Glomerular endothelial cell (primary cell): ENCODE measurements at places on chromosomes 2 and 18.
A peak's percentile ranks its signal among the peaks of the same experiment; 100 is the strongest.

DNA sequence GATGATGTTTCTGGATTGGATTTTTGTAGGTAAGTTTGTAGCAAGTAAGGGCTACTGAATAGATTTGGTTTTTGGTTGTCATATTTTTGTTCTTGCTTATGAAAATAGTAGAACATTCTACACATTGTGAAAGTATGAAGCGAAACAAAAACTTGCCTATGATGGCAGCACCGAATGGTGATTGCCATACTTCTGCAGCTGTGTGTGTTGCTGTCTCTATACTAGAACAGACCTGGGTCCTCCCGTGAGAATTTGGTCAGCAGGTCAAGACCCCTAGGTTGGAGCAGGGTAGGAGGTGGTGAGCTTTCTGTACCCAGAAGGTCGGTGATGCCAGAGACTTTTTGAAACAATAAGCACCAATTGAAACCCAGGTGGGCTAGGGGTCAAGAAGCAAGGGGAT lies 322.6 kb downstream of the PRKCE start:
- no peak for DNase-seq

DNA sequence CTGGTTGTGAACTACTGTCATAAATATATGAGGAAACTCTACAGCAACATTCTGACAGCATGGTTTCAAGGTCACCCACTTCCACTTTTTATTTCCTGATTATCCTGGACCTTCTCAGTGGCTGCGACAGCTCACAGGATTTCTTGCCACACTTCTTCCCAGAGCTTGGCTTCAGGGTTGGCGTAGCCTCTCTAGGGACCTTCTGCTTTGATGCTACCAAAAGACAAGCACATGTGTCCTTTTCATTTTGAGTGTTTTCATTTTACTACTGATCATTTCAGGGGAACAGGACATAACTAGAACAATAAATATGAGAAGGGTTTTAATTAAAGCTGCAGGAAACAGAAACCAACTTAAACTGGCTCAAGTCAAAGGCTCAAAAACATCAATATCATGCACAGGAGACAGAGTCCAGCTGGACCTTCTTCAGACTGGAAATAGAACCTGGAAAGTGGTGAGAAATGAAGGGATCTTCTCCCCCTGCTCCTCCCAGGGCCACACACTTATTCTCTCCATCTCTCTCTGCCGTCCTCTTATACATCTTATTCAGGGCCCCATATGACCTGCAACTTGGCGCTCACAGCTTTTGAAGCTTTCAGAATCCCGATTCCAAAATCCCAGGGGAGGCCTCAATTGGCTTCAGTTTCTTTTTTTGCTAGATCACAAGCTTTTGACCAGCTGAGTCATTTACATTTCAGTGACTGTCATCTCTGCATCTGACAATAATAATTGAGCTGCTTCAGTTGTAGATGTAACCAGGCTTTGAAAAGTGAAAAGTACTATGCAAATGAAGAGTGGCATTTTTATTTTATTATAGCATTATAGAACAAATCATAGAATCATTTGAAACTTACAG lies 9.7 kb downstream of the VIT start:
- no peak for DNase-seq

GRCh38 chr18:13366131-13366530 lies 147.6 kb downstream of the LDLRAD4 start:
- no peak for DNase-seq

DNA sequence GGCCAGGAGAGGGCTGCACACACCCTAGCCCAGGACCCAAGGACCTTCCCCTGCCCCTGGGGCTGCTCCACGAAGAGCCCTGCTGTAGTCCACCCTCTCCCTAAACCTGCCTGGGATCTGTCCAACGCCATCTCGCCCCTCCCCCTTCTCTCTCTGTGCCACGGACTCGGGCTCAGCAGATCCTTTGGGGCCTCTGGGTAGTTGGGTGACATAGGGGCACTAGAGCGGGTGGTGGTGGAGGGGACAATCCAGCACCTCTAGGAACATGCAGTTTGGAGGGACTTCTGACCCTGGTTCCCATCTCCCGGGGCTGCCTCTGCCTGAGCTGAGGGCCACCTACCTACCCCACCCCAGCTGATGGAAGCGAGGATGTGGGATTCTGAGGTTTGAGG lies 7.3 kb upstream of the CRYBA2 start:
- no peak for DNase-seq

- DNase-seq = no peak
These were observed 159.9 kb downstream of the LOXHD1 start for GRCh38 chr18:46497129-46497528.

GRCh38 chr2:134391751-134392160 lies 137.9 kb downstream of the MGAT5 start:
- DNase-seq = no peak

GRCh38 chr2:66772618-66773017 lies 337.7 kb downstream of the MEIS1 start:
- no peak for DNase-seq

DNA sequence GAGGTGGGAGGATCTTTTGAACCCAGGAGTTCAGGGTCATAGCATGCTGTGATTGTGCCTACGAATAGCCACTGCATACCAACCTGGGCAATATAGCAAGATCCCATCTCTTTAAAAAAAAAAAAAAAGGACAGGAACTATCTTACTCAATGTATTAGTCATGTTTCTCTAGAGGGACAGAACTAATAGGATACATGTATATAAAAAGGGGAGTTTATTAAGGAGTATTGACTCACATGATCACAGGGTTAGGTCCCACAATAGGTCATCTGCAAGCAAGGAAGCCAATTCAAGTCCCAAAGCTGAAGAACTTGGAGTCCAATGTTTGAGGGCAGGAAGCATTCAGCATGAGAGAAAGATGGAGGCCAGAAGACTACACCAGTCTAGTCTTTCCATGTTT lies 18.8 kb upstream of the CASP10 start:
- DNase-seq = no peak

GRCh38 chr2:47653902-47654789 lies 128.8 kb upstream of the MSH6 start:
- DNase-seq = no peak

DNA sequence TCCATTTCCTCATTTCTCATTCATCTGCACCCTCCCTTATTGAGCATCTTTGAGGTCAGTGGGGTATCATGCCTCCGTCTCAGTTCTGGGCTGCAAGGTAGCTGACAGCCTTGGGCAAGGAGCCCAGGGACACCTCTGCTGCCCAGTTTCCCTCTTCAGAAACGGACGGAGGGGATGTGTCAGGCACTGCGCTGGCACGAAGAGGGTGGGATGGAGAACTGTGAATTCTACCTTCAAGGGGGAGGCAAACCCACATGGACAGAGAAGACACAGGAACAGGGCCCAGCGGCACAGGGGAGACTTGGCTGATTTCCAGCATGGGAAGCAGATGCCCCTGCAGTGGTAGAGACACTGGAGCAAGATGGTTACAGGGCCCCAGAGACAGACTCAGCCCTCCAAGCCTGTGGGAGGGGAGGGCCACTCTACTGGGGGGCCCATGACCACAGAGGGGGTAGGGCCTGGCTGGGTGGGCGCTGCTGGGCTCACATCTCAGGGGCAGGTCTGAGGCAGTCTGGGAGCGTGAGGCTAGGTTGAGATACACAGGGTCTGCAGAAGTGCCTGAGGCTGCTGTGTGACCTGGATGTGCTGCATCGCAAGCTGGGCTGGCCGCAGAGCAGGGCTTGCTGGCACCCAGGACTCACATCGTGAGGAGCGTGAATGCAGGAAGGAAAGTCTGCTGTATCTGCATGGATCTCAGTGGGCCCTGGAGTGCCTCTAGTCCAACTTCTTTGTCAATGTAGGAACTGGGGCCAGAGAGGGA lies 92.3 kb downstream of the HS1BP3 start:
- DNase-seq = no peak

- no peak for DNase-seq
These were observed 333.7 kb upstream of the FIGN start for GRCh38 chr2:164069540-164069939.

- no peak for DNase-seq
These were observed 47.8 kb downstream of the PSMD14 start for GRCh38 chr2:161355983-161356382.

- DNase-seq = no peak
These were observed 28.4 kb downstream of the NRXN1 start for GRCh38 chr2:51003345-51004192.

GRCh38 chr2:24238158-24238557 lies 63.3 kb downstream of the FAM228A start:
- DNase-seq = no peak

- no peak for DNase-seq
These were observed 83.9 kb downstream of the SH3YL1 start for GRCh38 chr2:179886-180285.

- DNase-seq = no peak
These were observed 3.7 kb upstream of the ATG16L1 start for GRCh38 chr2:233247744-233248143.

DNA sequence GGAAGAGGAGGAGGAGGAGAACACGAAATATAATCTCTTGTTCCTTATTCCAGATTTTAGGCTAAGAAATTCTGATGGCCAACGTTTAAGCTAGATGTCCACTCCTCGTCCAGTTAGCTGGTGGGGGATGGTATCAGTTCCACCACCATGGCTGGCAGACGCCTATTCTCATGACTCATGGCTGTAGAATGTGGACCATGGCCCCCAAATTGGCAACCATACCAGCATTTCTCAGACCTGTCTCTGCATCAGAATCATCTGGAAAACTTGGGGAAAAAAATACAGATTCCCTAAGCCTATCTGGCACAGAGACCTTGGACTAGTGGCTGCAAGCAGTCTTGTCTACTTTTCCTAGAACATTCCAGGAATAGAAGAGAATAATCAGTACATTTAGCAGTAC lies 267.7 kb upstream of the SIX2 start:
- DNase-seq = no peak

- no peak for DNase-seq
These were observed 52.9 kb downstream of the REL start for GRCh38 chr2:60934165-60934722.

DNA sequence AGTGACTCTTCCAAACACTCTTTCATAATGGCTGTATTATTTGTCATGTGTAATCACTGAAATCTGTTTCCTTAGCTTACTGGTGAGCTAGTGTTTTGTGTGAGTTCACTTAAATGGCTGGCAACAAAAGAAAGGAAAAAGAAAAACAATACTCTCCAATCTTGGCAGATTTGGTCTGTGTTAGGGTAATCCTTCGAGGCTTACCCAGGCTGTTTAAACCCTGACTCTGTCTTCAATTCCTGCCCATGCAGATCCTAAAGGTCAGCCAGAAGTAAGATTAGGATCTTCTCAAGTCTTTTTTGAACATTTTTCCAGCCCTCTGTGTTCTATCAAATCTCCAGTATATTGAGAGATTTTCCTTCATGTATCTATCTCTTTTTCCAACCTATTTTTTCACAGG lies 85.3 kb downstream of the CCDC178 start:
- no peak for DNase-seq

GRCh38 chr2:118723394-118723793 lies 124.1 kb downstream of the EN1 start:
- no peak for DNase-seq

- DNase-seq = no peak
These were observed 47.5 kb downstream of the RAB31 start for GRCh38 chr18:9755615-9756014.

GRCh38 chr2:237201461-237202287 lies 116.0 kb downstream of the COPS8 start:
- DNase-seq = no peak

GRCh38 chr2:211512806-211513205 lies 956.4 kb downstream of the CPS1 start:
- no peak for DNase-seq

- DNase-seq = no peak
These were observed 109.6 kb upstream of the ALKAL2 start for GRCh38 chr2:397521-397920.

- DNase-seq = peak; percentile 83
These were observed 60.0 kb upstream of the SGPP2 start for GRCh38 chr2:222364285-222364895.

DNA sequence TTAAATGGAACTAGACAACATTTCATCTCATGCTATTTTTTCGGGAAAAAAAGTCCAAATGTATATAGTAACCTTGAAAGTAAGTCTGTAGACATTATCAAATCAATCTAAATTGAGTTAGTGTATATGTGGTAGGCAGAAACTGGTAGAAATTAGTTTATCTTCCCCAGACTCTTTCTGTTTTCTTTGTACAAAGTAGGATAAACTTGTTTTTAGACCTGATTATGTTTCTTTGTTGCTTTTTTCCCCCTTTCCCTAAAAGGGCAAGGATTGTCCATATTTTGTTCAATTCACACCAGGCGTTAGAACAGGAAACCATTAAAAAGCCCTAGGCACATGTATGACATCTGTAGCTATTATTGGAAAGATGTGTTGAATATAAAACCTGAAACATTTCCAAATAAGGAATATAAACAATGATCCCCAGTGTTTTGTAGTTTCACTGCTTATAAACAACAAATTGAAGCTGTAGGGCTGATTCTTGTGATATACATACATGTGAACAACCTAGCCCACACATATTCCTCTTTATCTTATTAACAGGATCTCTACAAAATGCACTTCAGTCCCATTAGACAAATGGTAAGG lies 528.3 kb downstream of the PARD3B start:
- peak; percentile 16 for DNase-seq

DNA sequence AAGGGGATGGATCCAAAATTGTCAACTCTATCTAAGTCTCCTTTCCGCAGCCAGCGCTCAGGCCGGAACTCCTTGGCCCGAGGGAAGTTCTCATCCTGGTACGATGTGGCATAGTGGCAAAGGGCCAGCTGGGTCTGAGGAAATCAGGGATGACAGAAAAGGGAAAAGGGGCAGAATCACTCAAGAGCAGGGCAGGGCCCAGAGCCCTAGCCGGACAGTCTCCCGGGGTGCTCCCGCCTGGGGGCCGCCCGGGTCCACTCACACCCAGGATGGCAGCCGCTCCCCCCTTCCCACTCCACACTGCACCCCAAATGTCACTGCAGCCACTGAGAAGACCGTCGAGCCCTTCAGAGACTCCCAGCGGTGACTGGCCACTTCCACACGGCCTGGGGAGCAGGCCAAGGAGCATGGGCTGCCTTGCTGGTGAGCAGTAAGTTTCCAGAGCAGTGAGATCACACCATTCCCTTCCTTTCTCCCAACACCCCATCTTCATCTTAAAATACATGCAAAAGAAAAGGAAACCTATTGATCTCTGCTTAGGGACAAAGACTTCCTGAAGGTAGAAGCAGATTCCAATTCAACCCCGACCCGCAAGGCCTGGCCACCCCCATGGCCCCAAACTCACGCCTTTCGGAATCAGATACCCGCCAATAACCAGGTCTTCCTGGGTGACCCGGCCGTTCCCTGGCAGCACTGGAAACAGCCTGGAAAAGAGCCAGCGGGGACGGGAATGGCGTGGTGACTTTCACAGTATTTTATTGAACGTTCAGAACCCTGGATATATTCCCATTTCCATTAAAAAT lies 26.7 kb downstream of the CYP27C1 start:
- DNase-seq = no peak

- DNase-seq = no peak
These were observed 194.4 kb downstream of the TMX3 start for GRCh38 chr18:68520406-68521075.
